GM03348 (cell line): ENCODE measurements at places on chromosomes 12 and 14.

DNA sequence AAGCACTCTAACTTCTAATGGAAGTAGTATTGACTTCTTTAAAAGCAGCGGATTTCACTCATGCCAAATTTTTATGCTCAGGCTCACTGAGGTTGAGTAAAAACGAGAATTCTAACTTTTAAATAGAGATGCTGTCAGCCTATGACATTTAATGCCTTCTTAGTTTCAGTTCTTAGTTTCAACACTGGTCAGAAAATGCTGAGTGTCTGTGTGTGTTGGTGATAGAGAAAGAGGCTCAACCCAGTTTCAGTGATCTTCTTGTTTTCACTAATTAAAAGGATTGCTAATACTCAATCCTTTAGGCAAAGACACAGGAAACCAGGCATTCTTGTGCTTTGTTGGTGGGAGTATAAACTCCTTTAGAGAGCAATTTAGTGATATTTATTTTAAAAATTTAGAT lies 31.0 kb downstream of the PEBP1 start:
- no peak for DNase-seq

DNA sequence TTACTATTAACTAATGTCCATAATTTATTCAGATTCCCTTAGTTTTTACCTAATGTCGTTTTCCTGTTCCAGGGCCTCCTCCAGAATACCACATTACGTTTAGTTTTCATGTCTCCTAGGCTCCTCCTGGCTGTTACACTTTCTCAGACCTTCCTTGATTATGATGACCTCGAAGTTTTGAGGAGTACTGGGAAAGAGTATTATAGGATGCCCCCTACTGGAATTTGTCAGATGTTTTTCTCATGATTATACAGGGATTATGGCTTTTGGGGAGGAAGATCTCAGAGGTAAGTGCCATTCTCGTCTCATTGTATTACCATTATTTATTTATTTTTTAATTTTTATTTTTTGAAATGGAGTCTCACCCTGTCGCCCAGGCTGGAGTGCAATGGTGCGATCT lies 17.7 kb upstream of the C1S start:
- peak; percentile 66 for DNase-seq

- no peak for DNase-seq
Observed at GRCh38 chr14:57736391-57736790, 129.5 kb downstream of the SLC35F4 start.

GRCh38 chr12:108633534-108634248 lies at the start of gene SELPLG:
Gene SELPLG, minus strand, starts transcription at chr12:108633894. Its CDS starts 9,587 bp downstream, at chr12:108624307.
- DNase-seq, result no peak

DNA sequence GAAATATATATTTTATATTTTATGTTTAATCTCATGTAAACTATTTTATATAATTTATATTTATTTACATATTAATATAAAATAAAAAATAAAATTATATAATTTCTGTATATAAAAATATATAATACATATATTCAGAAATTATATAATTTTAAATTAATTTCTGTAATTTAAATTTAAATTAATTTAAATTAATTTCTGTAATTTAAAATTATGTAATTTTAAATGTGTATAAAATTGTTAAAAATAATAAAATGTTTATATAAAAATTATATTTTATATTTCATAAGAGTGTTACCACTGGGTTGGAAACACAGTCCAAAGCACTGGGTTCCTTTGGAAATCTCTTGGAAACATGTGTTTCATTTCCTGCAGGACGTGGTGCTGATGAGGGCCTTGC lies 94.6 kb downstream of the DNAH10 start:
- no peak for DNase-seq
